Natural killer cell treated with Interleukin-12 subunit alpha and Interleukin-12 subunit beta and Interleukin-15 and Interleukin-18, amount 100 ng/mL, for 72 hours (primary cell): ENCODE measurements at places on chromosomes 5 and 9.

DNA sequence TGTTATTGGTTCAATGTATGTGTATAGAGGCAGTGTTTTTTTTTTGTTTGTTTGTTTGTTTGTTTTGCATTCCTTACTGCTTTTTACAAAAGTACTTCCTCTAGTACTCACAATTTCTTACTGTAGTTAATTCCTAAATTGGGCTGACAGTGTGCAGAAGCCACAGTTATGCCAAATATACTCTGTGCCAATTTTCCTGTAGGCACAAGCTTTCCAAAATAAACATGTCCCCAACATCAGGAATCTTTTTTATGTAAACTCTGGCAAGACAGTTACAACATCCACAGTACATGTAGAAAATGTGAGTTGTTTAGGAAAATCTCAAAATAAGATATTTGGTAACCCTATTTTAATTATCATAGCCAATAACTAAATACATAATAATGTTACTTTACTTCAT, 161.6 kb upstream of the TSLP start:
- DNase-seq, result no peak

- DNase-seq, result no peak
Measured at GRCh38 chr5:135391869-135392255, 7.2 kb downstream of the MACROH2A1 start.

- no peak for DNase-seq
Measured at GRCh38 chr5:139665626-139666025, 17.5 kb downstream of the CXXC5 start.

DNA sequence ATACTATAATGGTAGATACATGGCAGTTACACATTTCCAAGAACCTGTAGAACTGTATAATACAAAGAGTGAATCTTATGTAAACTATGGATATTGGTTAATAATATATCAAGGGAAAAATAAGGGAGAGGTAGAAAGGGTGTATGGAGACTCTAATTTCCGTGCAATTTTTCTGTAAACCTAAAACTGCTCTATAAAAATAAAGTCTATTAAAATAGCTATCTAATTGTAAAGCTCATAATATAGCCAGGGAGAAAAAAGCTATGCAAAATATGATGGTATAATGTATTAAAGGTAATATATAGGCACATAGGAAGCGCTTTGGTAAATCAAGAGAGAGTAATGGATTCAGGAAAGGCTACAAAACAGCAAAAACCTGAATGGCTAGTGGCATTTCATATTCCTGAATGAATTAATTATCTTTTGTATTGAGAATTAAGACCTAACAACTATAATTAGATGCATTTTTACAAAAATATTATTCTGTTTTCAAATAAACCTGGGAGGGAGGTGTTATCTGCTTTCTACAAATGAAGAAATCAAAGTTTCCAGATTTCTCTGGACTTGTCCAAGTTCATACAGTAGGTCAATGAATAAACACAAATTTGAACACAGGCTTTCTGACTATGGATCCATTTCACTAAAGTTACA, 22.8 kb downstream of the ANXA1 start:
- no peak for DNase-seq

DNA sequence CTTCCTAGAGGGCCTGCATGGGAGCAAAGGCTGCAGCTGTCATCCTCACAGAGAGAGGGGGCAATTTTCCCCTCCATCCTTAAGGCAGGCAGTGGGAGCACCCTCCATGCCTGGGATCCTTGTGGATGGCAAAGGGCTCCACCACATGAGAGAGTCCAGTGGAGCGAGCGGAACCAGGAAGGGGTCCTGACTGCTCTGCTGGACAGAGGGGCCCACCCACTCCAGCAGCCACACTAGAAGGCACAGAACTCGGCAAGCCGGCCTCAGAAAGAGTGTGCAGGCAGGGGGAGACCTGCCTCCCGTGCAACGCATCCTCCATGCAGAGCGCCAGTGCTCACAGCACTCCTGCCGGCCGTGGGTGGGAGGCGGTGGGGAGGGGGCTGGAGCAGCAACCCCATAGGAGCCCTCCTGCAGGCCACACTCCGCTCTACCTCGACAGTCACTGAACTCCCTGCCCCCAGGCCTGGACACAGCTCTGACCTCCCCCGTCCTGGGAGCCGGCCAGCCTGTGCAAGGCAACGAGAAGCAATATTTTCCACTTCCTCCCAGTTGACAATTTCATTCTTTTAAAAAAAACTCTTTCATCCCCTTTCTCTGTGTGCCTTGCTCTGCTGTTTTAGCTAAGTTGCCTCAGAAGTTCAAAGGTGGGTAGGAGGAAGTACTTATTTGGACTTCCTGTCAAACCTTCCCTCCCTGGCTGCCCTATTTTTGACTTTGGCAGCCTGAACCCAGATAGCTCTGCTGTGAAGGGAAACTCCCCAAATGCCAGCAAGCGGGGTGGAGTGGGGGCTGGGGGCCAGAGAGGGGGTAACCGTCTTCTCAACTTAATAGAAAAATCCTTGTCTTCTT, 5.3 kb upstream of the LCP2 start:
- no peak for DNase-seq
